Suprapubic skin (tissue), 4 donors: ENCODE measurements at places on chromosomes 12 and 14. TPM values are rescaled to one million over a fixed set of nuclear protein-coding genes. Genes with fewer than 3 reads are reported as not detected.

- no peaks in the 10 kb centered on the region for H3K36me3 ChIP-seq
- H3K27me3 ChIP-seq: no peaks in the 10 kb centered on the region
- H3K4me3 ChIP-seq: peak overlapping the region; percentile 75
- H3K4me1 ChIP-seq: peaks cover 55% of the 10 kb centered on the region
- DNase-seq: no peak
- peak overlapping the region; percentile 87 for H3K27ac ChIP-seq
Measured at GRCh38 chr12:26121323-26122060, 3.3 kb downstream of the BHLHE41 start.

DNA sequence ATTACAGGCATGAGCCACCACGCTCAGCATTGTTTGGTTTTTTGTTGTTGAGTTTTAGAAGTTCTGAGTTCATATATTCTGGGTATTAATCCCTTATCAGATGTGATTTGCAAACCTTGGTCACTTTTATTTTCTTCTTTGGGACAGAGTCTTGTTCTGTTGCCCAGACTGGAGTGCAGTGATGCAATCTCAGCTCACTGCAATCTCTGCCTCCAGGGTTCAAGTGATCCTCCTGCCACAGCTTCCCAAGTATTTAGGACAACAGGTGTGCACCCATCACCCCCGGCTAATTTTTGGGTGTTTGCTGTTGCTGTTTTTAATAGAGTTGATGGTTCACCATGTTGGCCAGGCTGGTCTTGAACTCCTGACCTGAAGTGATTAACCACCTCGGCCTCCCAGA, 11.8 kb downstream of the USP30 start:
- H3K4me3 ChIP-seq: no peak overlapping the region
- H3K36me3 ChIP-seq: peaks cover 49% of the 10 kb centered on the region
- no peaks in the 10 kb centered on the region for H3K4me1 ChIP-seq
- no peaks in the 10 kb centered on the region for H3K27me3 ChIP-seq
- no peak overlapping the region for H3K27ac ChIP-seq

DNA sequence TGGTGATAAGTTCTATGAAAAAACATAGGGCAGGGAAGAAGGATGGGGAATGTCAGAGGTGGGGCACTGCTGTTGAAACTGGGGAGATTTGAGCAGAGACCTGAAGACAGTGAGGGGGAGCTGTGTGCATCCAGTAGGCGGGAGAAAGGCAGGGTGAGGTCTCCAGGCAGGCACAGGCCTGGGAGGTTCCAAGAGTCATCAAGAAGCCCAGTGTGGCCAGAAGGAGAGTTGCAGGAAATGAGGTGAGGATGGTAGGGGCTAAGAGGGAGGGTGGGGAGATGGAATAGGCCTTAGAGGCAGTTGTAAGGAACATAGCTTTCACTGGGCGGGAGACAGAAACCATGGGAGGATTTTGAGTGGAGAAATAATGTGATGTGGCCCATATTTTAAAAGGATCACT, 341.8 kb downstream of the GLT1D1 start:
- DNase-seq: no peak
- H3K27me3 ChIP-seq: no peaks in the 10 kb centered on the region
- H3K4me3 ChIP-seq: no peak overlapping the region
- H3K27ac ChIP-seq: no peak overlapping the region

DNA sequence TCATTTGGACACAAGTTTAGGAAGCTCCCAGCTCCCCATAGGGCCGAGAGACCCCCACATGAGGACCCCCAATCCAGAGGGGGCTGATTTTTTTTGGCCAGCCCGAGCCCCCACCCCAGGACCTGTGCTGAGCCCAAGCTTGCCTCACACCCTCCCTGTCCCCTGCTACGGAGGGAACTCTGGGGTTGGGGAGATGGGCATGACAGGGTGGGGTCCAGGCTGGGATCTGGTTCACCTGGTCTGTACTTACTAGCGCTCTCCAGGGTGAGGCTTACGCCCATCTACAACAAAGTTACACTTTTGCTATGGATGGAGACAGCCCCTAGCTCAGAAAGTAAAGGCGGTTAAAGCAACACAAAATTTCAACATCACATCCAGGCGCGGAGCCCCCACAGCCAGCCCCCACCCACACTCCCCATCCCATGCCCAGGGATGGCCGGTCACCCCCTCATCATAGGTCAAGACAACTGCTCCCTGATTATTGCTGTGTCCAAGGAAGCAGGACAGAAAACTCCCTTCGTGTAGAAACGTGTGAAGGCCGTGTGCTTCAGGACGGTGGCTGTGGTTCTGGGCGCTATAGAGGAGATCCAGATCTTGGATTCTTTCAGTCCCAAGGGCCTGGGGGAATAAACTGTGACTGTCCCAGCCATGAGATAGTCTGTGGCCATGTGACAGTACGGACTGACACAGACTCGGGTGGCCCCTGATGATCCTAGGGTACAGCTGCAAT, 10.7 kb downstream of the SLC25A29 start:
- H3K27me3 ChIP-seq: no peaks in the 10 kb centered on the region
- peaks cover 44% of the 10 kb centered on the region for H3K4me1 ChIP-seq
- H3K27ac ChIP-seq: no peak overlapping the region
- DNase-seq: peak; percentile 52
- no peak overlapping the region for H3K4me3 ChIP-seq
- H3K36me3 ChIP-seq: peaks cover 26% of the 10 kb centered on the region

DNA sequence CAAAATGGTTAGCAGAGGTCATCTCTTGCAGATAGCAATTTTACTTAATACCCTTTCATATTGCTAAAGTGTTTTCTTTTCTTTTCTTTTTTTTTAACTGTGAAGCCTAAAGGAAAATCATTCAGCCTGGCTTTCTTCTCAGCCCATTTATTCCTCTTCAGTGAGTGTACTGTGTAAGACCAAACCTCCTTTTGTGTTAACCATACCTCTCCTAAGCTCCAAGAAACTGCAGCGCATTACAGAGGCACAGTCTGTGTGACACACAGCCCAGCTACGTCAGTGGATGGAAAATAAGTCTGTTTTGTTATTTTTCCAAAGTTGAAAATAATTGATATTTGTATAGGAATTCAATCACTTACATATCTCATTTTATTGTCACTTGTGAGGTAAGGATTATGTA, 21.7 kb downstream of the DCAF5 start:
- peaks cover 36% of the 10 kb centered on the region for H3K4me1 ChIP-seq
- no peak overlapping the region for H3K4me3 ChIP-seq
- no peak overlapping the region for H3K27ac ChIP-seq
- H3K27me3 ChIP-seq: no peaks in the 10 kb centered on the region
- H3K36me3 ChIP-seq: no peaks in the 10 kb centered on the region
- DNase-seq: no peak

GRCh38 chr12:94566345-94566744, 84.0 kb downstream of the TMCC3 start:
- no peaks in the 10 kb centered on the region for H3K27me3 ChIP-seq
- H3K4me3 ChIP-seq: no peak overlapping the region
- H3K4me1 ChIP-seq: peaks cover 10% of the 10 kb centered on the region
- no peak for DNase-seq

GRCh38 chr14:74035556-74035955, 16.4 kb downstream of the BBOF1 start:
- DNase-seq: no peak
- no peak overlapping the region for H3K27ac ChIP-seq
- H3K27me3 ChIP-seq: no peaks in the 10 kb centered on the region
- H3K36me3 ChIP-seq: peaks cover 9% of the 10 kb centered on the region
- H3K4me1 ChIP-seq: no peaks in the 10 kb centered on the region

- no peak for DNase-seq
- H3K27me3 ChIP-seq: no peaks in the 10 kb centered on the region
- H3K4me3 ChIP-seq: no peak overlapping the region
- H3K36me3 ChIP-seq: no peaks in the 10 kb centered on the region
Measured at GRCh38 chr12:97502600-97502999, 40.0 kb downstream of the RMST start.

GRCh38 chr12:32303174-32303549, 96.2 kb upstream of the FGD4 start:
- H3K4me1 ChIP-seq: no peaks in the 10 kb centered on the region
- no peak overlapping the region for H3K4me3 ChIP-seq
- H3K36me3 ChIP-seq: no peaks in the 10 kb centered on the region

- H3K27ac ChIP-seq: no peak overlapping the region
- no peak overlapping the region for H3K4me3 ChIP-seq
- no peak for DNase-seq
- H3K4me1 ChIP-seq: no peaks in the 10 kb centered on the region
Measured at GRCh38 chr12:27161458-27162228, 79.3 kb upstream of the C12orf71 start.

DNA sequence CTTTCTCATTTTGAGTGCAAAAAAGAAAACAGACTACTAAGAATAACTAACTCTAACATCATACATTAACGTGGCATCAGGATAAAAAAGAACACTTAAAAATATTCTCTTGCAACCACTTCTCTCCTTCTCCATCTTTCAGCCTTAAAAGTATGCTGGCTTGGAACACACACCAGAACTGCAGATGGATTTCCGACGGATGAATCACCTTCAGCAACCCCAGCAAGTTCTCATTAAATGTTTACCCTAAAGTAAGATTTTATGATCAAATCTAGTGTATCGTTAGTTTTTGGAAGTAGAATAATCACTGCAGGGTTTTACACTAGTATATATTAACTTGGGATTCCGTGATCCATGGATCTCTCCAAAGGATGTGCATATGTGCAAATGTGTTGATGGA, 1.2 kb downstream of the NEK9 start:
- H3K4me3 ChIP-seq: peak overlapping the region; percentile 69
- no peaks in the 10 kb centered on the region for H3K27me3 ChIP-seq
- H3K4me1 ChIP-seq: peaks cover 42% of the 10 kb centered on the region
- DNase-seq: no peak

DNA sequence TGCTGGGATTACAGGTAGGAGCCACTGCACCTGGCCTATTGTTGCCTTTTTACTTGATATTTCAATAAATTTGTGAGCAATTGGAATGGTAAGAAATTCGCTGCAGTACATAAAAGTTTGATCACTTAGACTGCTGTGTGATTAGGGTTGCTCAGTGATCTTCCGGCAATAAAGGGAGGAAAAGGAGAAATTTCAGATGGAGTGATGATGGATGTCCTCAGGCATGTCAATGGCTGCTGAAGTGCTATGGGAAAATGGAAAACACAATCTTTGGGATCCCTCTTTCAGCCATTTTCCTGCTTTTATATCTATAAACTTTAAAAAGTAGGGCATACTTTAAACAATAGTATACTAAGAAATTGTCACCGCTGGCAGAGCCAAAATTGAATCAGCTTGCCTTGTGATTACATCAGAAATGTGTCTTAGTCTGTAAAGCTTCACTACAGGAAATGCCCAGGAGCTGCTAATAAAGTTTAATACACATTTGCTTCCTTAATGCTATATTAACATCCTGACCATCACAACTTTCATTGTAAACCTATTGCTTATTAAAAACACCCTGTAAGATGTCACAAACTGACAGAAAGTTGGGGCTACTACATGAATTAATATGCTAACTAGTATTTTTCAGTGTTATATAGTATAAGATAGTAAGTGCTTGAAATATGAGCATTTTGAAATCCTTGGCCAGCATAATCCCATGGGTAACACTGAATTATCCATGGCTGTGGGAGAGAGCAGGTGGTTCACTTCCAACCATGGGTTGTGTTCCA, 13.7 kb upstream of the FBXL14 start:
- DNase-seq: no peak
- H3K4me1 ChIP-seq: peaks cover 36% of the 10 kb centered on the region
- H3K36me3 ChIP-seq: no peaks in the 10 kb centered on the region
- H3K27ac ChIP-seq: peak overlapping the region; percentile 13

DNA sequence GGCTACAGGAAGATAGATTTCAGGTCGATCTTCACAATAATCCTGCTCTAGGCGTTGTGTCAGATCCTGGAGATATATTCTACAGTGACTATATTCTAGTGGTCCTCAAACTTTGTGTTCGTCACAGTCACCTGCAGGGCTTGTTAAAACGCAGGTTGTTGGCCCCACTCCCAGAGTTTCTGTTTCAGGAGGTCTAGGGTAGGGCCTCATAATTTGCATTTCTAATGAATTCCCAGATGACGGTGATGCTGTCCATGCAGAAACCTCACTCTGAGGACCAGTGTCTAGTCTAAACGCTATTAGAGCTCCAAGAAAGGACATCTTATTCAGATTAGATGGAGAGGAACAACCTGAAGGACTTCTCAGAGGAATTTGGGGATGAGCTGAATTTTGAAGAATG, 13.2 kb upstream of the SLC6A13 start:
- DNase-seq: no peak
- H3K4me3 ChIP-seq: no peak overlapping the region
- no peaks in the 10 kb centered on the region for H3K4me1 ChIP-seq
- H3K27ac ChIP-seq: no peak overlapping the region
- H3K36me3 ChIP-seq: peaks cover 3% of the 10 kb centered on the region
- H3K27me3 ChIP-seq: no peaks in the 10 kb centered on the region

DNA sequence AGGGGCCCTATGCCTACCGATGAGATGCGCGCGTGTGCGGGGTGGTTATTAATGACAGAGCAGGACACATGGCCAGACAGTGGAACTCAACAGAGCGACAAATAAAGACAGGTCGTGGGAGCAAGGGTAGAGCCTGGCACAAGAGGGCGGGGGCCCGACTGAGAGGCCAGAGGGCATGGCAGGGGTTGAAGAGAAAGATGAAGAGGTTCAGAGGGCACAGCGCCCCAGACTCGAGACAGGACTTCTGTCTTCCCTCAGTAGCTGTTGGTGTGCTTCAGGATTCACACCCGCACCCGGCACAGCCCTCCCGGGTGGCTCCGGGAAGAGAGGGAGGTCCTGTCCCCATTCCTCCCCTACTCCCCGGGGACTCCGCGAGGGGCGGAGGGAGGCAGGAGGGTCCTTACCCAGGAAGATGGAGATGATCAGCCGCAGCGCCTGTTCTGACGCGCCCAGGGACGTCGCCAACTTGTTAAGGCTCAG, 366 bp downstream of the LPCAT3 start:
- no peak for DNase-seq
- H3K27ac ChIP-seq: peak overlapping the region; percentile 95
- H3K27me3 ChIP-seq: no peaks in the 10 kb centered on the region
- peaks cover 3% of the 10 kb centered on the region for H3K36me3 ChIP-seq
- peaks cover 35% of the 10 kb centered on the region for H3K4me1 ChIP-seq

DNA sequence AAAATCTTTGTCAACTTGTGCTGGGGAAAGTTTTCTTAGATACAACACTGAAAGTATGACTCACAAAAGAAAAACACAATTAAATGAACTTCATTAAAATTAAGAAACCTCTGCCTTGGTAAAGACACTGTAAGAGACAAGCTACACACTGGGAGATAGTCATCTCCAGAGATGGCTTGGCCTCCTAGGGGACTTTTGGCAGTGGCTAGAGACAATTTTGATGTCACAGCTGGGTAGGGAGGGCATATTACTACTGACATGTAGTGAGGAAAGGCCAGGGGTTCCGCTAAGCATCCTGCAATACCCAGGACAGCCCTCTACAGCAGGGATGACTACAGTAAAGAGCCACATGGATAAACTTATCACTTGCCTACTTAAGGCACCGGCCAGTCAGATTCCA, 8.7 kb upstream of the RNASE4 start:
- no peak overlapping the region for H3K27ac ChIP-seq
- peaks cover 4% of the 10 kb centered on the region for H3K4me1 ChIP-seq
- no peak for DNase-seq
- no peaks in the 10 kb centered on the region for H3K36me3 ChIP-seq
- H3K27me3 ChIP-seq: no peaks in the 10 kb centered on the region
- no peak overlapping the region for H3K4me3 ChIP-seq

Gene TAS2R10
- total RNA-seq: 0.68 TPM

Gene PPP1R36
- total RNA-seq: 0.72 TPM

Gene DNAI7
- 1.2 TPM for total RNA-seq

Gene KRT79
- total RNA-seq: 48.8 TPM

Gene KRT77
- 359 TPM for total RNA-seq

Gene C12orf50
- not detected for total RNA-seq

Gene KLHL33
- total RNA-seq: not detected
